ENCODE measurements at places on chromosomes 6 and 20.

GRCh38 chr6:140108167-140108566 is 733.7 kb upstream of the CITED2 start:
- DNase-seq = no peak

- DNase-seq = no peak
These were observed 175.2 kb upstream of the CITED2 start for GRCh38 chr6:139549561-139550070.

DNA sequence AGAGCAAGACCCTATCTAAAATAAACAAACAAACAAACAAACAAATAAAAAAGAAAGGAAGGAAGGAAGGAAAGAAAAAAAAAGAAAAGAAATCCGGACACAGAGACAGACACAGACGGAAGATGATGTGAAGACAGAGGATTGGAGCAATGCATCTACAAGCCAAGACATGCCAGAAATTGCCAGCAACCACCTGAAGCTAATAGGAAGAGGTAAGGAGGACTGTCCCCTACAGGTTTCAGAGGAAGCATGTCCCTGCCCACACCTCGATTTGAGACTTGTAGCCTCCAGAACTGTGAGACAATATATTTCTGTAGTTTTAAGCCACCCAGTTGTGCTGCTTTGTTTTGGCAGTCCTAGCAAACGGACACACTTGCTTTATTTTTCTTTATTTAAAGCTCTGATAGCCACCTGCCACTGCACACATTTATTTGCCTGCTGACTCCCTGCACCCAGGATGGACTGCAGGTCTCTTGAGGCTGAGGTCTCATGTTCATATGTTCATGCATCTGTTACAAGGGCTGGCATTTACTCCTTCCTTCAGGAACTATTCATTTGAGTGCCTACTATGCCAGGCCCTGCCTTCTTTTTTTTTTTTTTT is 20.7 kb upstream of the ZMYND8 start:
- no peak for DNase-seq

DNA sequence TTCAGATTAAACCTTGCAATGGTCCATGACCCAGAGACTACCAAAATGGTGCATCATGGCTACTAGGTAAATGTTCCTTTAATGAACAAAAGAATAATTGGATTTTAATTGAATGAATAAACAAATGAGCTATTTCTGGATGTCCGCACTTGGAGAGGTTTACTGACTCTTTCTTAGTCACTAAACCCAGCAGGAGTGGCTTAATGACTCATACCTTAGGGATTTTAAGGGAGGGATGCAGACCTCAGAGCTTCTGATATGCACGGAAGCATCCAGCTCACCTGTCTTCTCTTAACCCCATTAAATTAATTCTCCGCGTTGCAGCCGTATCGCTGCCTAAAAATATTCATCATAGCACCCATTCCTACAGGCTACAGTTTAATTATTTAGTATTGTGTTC is 970.0 kb upstream of the SLC35B3 start:
- no peak for DNase-seq

- no peak for DNase-seq
These were observed 143.4 kb upstream of the MYLIP start for GRCh38 chr6:15985379-15985959.

DNA sequence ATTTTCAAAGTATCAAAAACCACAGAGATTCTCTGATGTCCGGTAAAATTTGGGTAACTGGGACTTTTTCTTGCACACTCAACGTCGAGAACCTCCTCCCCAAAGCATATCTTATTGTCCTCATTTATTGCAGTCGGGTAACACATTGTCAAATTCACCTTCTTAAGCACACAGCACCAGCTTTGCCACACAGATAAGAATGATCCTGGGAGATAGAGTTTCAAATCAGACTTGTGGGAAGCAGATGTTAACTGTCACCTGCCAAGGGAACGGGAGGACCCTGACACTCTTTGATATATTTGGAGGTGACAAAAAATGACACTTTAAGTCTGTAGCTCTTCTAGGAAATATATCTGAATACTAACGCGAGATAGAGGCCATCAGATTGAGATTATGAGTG is 282.1 kb upstream of the BMP2 start:
- DNase-seq = no peak

GRCh38 chr6:818196-818595 is 125.3 kb upstream of the EXOC2 start:
- no peak for DNase-seq

- DNase-seq = no peak
These were observed 81.0 kb upstream of the FAM8A1 start for GRCh38 chr6:17519120-17519519.

DNA sequence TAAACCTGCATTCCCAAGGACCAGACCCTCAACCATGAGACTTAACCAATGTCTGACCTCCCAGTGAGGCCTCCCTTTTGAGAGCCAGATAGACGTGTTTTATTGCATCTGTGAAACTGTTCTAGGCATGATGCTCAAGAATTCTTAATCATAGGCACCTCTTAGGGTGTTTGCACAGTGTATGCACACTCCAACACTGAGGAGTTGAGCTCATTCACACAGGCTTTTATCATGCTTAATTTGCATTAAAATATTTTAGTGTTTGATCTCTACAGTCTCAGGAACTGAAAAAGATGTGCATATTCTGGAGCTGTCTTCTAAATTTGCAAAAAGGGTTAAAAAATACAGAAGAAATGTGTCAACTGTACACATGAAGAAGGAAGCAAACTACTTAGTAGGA is 27.4 kb downstream of the RHAG start:
- no peak for DNase-seq

DNA sequence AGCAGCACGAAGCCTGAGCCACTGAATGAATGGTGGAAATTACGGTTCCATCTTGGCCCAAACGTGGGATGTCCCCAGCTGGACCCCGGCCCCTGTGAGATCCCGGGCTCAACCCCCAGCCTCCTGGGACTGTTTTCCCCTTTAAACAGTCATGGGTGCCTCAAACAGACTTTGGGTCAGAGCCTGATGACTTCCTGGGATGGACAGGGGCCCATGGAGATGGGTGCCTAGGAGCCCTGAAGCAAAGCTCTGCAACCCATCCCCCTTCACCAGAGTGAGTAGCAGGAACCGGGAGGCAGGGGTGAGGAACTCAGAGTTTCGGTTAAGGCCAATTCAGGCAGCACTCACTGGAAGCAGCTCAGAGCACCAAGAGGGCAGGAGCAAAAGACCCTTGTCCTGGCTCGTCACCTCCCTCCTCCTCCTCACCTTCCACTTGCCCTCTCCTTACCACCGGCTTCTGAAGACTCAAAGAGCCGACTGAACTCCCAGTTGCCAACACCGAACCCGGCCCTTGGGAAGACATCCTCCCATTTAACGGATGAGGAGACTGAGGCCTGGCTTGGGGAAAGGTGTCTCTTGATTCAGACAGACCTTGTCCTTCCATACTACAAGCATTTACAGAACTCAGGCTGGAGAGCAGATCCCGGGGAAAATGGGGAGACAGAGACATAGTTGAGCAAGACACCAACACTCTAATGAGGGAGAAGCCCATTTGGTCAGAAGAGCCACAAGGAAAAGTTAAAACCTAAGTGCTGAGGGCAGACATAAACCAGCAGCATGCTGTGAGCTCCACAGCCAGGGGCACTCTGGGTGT is 14.9 kb upstream of the TLDC2 start:
- DNase-seq = no peak

DNA sequence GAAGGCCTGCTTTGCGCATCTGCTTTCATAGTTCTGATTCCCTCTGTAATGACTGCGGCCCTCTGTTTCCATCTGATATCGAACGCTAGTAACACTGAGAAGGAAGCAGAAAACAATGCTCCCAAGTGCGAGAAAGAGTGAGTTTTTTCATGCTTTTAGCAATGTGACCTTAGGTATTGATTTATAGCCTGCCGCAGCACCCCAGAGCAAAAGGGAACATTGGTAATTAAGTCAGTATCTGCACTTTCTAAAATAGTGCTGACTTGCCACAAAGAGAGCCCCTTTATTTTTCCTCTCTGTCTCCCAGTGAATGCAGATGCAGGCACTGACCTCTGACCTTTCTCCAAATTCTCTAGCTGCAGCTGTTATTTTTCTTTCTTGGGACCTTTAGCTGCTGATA is 129.8 kb downstream of the HDGFL1 start:
- DNase-seq = no peak

GRCh38 chr6:56659721-56660380 is 17.2 kb upstream of the DST start:
- DNase-seq = no peak

DNA sequence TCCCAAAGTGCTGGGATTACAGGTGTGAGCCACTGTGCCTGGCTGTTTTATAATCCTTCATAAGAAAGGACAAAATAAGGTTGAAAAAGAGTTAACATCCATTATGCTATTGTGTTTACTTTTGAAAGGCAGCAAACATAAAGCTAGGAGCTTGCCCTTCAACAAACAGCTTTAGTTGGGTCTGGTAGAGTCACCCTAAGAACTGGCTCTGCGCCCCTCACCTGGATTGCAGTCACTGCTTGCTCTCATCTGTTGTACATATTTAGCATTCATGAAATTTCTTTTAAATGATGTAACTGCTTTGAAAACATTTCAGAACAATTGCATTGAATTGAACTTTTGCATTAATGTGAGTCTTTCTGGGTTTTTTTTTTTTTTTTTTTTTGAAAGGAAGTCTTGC is 38.9 kb downstream of the JARID2 start:
- DNase-seq = no peak

DNA sequence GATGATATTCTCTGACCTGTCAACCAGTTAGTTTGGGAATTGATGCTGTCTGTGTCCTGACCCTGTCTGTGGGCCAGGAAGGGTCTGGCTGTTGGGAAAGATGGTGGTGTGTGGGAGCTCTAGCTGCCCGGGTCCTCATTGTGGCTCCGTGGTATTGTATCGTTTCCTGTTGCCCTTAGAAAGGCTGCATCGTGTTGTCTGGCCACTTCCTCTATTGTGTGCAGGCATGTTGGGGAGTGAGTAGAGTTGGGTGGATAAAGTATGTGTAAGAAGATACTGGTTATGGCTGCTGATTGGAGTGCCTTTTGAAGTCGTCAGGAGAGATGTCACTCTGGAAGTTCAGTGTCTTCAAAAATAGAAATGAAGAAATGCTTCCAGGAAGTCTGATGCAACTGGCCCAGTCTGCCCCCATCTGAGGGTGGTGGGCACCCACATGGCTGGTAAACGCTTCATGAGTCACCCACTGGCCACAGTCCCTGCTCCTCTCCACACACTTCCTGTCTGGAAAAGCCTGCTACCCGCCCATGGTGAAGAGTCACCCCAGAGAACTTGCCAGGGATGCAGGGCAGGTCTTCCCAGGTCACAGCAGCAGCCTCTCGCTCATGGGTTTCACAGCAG is 27.9 kb downstream of the PPARD start:
- peak; percentile 100 for DNase-seq

- DNase-seq = no peak
These were observed 112.8 kb upstream of the TSHZ2 start for GRCh38 chr20:52859156-52859876.

DNA sequence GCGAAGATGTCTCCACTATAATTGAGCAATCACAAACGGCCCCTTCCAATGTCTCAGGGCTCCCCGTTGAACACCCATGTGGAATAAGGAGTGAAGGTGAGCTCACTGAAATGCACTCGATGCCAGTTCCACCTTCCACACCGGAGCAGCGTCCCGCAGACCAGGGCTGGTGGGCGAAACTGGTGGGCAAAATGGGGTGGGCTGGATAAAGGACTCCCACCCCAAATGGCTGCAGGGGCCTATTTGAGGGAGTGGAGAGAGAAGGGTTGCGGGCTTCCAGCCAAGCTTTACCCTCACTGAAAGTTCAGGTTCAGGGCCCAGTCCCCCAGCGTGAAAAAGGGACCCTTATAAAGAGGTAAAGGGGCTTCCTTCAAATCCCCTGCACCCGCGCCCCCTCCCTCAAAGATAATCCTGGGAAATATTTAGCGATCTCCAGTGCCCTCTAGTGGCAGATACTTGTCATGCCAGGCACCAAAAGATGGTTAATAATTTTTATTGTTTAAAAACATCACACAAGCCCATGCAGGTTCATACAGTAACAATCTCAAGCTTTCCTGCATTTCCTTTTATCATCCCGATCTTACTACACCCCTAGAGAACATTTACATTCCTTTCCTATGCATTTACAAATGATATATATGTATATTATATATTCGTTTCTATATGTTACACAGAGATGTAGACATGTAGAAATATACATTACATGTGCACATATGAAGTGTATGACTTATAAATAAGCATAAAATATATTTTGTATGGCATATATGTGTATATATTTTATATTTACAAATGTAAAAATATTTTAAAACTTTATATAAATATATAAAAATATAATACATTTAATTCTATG is 58.2 kb upstream of the NKX2-2 start:
- no peak for DNase-seq

GRCh38 chr20:57959018-57959417 is 249.2 kb upstream of the PMEPA1 start:
- DNase-seq = no peak

GRCh38 chr20:59835448-59836395 is 97.7 kb downstream of the SYCP2 start:
- no peak for DNase-seq

DNA sequence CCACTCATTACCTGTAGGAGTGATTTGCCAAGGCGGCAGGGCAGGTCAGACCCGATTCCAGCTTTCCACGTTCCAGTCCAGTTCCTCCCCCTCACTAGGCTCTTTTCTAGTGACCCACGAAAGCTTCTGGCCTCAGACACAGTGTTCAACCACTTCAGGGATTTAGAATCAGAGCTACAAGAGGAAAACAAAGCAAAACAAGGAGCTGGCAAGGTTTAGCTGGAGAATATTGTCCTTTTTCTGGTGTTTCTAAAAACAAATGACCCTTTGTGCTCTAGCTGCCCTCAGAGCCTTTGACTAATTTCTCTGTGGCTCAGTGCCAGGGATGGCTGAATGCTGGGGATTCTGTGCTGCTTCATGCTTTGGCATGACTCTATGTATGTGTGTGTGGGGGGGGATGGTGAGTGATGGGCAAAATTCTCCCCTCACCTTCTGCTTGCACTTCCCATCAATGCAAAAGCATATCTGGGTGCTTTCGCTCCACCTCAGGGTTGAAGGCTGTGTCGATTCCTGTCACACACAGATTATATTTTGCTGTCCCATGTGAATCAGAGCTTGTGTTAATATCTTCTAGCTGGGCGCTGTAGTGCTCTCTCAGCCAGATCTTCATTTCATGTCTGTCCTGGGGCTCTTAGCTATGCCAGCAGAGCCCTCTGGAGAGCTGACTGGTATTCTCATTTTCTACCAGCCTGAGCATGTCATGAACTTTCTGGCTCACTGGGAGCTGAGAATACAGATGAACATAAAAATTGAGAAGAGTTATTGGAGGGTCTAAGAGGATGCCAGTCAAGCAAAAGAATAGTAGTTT is 19.3 kb upstream of the NEDD9 start:
- DNase-seq = no peak
